Muscle of arm (tissue), 14 donors: ENCODE measurements at places on chromosomes 16 and 17.

DNA sequence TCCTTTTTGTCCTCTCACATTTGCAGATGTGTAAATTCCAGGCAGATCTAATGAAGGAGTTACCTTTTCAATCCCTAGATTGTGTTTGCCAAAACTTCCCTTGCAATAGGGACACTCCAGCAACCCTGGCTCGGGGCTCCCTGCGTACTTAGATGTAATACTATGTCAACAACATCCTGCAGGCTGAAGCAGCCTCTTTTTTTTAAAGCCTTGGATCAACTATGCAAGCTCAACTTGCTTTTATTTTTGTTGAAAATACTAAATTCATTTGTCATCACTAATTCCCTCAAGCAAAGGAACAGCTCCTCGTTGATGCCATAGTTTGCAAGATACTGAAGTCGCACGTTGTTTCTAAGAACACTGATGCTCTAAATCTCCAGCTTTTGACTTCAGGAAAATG lies 59.1 kb downstream of the GRIN2A start:
- no peak for DNase-seq

- DNase-seq: no peak
Observed at GRCh38 chr17:57806167-57806830, 43.5 kb downstream of the MRPS23 start.

DNA sequence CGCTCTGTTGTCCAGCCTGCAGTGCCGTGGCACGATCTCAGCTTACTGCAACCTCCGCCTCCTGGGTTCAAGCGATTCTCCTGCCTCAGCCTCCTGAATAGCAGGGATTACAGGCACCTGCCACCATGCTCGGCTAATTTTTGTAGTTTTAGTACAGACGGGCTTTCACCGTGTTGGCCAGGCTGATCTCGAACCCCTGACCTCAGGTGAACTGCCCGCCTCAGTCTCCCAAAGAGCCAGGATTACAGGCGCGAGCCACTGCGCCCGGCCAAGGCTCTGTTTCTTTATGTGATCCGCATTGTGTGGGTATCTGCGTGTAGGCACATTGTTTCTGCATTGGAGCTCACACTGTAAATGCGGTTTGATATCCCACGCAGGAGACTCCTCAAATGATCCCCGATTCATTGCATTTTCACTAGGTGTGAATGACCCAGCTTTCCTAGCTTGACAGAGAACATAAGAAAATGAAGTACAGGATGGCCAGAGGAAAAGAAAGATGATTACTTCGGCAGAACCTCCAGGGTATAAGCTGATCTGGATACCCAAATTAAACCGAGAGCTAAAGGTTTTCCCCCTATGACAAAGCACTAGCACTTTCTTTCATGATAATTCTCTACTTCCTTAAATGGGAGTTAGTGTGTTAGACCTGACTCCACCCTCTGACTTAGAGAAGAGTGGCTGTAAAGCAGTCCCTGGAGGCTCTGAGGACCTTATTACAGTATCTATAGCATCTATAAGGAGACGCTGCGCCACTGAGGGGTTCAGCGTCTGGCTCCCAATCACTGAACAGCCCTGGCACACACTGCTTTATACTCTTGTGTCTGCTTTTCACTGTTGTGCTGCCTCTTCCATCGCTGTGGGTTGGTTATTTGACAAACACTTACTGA lies 17.3 kb downstream of the COTL1 start:
- DNase-seq: no peak

- no peak for DNase-seq
Observed at GRCh38 chr16:87412996-87413421, 20.9 kb downstream of the MAP1LC3B start.

DNA sequence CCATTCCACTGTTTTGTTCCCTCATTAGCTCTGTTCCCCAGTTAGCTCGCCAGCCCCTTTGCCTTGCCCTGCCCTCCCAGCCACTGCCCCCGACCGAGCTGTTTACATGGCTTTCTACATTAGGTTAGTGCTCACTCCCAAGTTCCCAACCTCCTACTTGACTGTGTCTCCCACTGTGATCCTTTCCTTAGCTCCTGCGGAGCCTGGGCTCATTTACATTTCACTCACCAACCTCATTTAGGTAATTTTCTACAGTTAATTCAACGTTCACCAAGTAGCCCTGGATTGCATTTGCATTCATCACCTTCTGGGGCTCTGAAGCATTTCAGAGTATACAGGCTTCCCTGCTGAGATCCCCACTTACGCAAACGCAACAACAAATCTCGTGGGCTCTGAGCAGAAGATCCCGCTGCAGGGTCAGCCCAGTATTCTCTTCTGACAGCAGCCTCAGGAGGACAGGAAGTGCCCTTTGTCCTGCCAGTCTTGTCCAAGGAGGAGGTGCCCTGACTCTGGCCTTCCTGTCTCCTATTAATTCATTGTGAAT lies 325.8 kb upstream of the CCL2 start:
- no peak for DNase-seq

- no peak for DNase-seq
Observed at GRCh38 chr17:44751331-44751730, 7.5 kb upstream of the ADAM11 start.

DNA sequence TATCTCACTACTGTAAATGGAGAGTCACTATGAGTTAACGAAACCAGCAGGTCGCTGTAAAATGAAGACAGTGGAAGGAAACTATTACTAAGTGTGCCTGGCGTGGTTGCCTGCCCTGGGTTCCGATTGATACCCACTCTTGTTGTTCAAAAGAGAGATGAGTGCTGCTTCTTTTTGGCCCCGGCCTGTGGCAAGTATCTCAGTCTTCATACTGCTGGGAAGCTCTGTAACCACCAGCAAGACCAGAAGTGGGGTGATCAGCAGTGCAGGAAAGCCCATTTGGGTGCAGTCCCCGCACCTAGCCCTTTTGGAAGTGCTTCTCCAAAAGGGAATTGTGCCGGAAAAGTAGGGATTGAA lies 104.5 kb downstream of the SNX29 start:
- DNase-seq: no peak

DNA sequence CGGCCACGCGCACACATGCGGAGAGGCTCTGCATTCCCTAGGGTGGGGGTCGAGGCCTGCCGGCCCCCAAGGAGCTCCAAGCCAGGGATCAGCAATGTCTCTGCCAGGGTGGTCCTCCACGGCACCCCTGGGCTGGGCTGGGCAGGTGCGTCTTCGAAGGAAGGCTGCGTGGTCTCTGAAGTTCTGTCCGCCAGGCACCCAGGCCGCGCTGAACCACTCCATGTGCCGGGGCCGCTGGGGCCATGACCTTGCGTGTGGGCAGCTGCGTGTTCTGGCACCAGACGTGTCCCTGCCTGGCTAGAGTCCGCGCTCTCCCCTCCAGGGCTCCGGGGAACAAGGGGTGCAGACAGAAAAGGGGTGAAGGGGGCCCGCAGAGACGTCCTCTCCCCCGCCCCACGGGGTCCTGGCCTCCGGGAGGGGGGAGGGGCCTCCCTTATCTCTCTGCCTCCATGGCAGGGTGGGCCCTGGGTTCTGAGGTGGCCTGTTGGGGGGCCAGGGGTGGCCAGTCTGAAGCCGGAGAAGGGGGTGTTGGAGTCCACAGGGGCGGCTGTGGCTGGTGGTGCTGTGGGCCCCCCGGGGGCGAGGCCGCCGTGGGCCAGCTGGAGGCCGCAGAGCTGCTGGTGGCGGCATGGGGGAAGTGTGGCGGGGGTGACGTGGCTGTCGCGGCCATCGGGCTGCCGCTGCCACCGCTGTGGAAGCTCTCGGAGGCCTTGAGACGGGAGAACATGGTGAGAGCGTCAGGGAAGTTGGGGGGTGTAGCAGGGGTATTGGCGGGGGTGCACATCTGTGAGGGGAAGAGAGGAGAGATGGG lies 5.3 kb downstream of the UBALD1 start:
- no peak for DNase-seq

DNA sequence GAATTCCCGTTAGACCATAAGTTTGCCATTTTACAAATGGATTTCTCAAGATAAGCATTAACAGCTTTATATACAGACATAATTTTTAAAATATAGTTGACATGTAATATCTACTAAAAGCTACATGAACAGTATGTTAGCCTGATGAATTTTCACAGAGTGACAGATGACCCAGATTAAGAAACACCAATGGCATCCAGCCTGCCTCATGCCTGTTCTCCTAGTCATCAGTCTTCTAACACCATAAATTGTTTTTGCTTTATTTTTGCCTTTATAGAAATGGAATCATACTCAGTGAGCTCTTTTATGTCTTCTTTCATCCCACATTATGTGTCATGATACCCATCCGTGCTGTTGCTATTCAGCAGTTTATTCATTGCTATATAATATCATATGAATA lies 80.0 kb downstream of the ATF7IP2 start:
- no peak for DNase-seq

DNA sequence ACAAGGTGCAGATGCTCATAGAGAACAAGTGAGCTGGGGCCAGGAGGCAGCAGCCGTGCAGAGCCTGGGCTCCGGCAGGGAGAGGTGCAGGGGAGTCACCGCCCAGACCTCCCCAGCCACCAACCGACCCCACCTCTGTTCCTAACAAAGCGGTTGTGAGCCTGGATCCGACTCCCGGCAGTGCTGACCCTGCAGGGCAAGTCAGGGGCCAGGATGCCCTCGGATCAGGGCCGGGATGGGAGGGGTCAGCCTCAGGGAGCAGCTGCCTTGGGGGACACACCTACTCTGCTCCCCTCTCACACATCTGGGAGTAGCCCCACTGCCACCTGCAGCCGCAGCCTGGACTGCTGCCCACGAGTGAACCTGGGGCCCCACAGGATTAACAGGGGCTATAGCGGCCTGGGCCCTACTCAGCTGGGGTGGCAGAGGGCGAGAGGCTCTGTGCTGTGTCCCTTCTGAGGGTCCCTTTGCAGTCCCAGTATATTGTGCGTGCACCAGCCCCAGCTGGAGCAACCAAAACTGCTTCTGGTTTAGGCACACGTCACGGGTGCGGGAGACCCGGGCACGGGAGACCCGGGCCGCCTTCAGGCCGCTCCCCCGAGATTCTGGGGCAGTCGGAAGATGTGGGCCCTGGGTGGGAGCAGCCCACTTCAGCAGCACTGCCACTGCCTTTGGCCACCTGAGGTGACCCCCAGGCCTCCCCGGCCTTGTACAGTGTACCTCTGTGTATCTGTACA lies 21.2 kb downstream of the MNT start:
- no peak for DNase-seq

DNA sequence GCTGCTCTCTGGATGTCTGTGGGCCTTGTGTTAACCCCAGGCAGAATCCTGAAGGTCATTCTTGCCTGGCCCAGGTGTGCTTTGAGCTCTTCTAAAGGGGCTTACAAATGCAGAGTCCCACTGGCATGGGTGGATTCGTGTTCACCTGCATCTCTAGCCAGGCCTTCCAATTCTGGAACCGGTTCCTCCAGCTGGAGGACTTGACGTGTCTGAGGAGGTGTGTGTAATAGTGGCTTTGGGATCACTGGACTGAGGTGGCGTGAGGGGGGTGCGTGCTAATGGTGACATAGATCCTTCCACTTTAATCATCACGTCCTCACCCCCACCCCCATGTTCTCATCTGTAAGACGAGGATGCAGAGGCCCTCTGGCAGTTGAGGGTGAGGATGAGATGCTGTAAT lies 4.8 kb downstream of the GSE1 start:
- no peak for DNase-seq

DNA sequence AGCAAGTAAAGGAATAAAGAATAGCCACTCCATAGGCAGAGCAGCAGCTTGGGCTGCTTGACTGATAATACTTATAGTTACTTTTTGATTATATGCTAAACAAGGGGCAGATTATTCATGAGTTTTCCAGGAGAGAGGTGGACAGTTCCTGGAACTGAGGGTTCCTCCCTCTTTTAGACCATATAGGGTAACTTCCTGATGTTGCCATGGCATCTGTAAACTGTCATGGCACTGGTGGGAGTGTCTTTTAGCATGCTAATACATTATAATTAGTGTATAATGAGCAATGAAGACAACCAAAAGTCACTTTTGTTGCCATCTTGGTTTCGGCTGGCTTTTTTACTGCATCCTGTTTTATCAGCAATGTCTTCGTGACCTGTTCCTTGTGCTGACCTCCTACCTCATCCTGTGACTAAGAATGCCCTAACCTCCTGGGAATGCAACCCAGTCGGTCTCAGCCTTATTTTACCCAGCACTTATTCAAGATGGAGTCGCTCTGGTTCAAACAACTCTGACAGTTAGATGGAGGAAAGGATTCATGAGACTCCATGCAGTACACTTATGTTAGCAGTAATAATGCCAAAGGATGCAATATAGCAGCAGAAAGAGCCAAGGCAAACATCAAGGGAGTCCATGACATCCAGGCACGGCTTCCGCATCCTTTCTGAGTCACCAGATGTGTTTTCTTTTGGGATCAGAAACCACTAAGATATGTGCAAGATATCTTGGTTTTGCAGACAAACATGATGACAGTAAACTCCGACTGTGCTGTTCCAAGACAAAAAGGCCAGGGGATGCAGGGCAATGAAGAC lies 55.8 kb upstream of the B4GALNT2 start:
- no peak for DNase-seq

DNA sequence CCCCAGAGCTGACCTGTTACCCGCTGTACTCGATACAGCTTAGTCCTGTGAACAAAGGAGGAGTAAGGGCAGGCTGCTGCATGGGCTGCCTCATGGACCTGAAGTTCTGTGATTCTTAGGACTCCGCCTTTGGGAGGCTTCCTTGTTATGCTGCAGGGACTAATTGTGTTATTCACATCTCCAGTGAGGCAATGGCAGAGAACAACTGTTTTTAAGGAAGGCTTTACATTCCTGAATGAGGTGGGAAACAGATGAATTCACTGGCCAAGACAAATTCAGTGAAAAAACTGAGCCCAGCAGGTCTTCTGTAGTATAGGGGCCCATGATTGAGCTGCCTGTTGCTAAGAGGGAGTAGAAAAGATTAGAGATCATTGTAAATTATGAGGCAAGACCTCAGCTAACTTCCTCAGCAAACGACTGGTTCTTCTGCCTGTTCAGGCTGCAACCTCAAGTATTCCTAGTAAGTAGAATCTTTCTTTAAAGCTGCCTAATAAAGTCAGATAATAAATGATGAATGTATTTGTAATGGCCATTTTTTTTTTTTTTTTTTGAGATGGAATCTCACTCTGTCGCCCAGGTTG lies 26.3 kb downstream of the ADORA2B start:
- DNase-seq: no peak

DNA sequence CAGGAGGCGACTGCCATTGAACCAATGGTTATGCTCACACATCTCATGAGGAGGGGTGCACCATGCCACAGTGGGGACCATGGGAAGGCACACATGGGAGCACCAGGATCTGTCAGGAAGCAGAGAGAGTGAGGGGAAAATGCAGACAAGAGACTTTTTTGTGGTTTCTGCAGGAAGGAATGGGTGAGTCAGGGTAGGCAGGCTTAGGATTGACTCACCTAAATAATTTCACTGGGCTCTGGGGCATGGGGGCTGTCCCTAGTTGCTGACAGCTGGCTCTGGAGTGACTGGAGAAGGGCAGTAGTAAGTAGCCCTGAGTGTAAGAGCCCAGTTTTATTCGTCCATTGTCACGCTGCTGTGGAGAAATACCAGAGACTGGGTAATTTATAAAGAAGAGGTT lies 202.4 kb downstream of the AXIN2 start:
- no peak for DNase-seq
